ENCODE measurements at places on chromosomes 12 and 14.
A peak's percentile ranks its signal among the peaks of the same experiment; 100 is the strongest.

- no peak for DNase-seq
Observed at GRCh38 chr14:58787592-58787991, 149.8 kb downstream of the DACT1 start.

- DNase-seq: peak; percentile 19
Observed at GRCh38 chr14:39434401-39434800, 2.2 kb upstream of the FBXO33 start.

- no peak for DNase-seq
Observed at GRCh38 chr14:76948213-76948947, 80.1 kb downstream of the IRF2BPL start.

GRCh38 chr12:110252716-110253115 is 28.3 kb upstream of the ATP2A2 start:
- no peak for DNase-seq

GRCh38 chr14:99945732-99946651 is 119.2 kb upstream of the EVL start:
- no peak for DNase-seq

GRCh38 chr14:99792210-99792535 is 1.0 kb upstream of the EML1 start:
- DNase-seq: no peak

DNA sequence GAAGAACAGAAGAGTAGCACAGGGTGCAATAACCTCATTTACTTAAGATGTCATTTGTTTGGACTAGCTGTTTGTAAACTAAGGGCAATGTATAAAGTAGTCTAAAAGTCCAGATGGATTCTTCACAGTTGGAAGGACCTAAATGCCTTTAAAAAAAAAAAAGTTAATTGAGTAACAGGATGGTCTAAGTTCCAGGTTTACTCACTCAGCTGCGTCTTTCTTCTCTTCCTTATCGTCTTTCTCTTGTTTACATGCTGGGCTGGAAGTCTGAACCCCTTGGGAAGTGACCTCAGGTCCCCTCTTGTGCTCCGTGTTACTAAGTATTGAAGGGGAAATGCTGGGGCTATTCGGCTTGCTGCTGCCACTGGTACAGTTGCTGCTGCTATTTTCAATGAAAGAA is 82.5 kb downstream of the SH2B3 start:
- DNase-seq: no peak

- DNase-seq: peak; percentile 98
Observed at GRCh38 chr12:45234139-45234865, 18.4 kb downstream of the ANO6 start.

GRCh38 chr12:59040656-59041055 is 120.4 kb upstream of the LRIG3 start:
- peak; percentile 76 for DNase-seq

DNA sequence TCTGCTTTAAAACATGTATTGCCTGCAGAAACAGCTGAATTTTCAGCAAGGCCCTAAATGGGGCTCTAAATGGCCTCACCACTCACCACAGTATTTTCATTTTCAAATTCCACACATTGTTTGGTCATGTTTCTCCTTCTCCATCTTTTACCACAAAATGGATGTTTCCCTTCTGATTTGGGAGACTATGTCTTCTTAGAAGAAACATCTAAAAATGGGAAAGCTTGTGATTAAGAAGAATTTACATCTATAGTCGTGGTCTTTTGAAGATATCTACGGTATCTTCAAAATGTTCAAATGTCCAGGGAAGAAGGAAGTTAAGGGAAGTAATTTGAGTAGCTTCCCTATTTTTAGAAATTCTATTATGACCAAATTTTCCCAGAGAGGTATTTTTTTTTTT is 20.7 kb upstream of the TUBA1C start:
- peak; percentile 59 for DNase-seq

- DNase-seq: no peak
Observed at GRCh38 chr14:23301969-23302289, 730 bp downstream of the PPP1R3E start.
